Left ventricle myocardium superior (tissue), 1 donor: ENCODE measurements at places on chromosomes 11 and 22. TPM values are rescaled to one million over a fixed set of nuclear protein-coding genes. Genes with fewer than 3 reads are reported as not detected.

C1QTNF4 gene
- not detected for total RNA-seq

DCDC1 gene
- not detected for total RNA-seq

MYBPC3 gene
- total RNA-seq = 2,596 TPM

VPREB1 gene
- not detected for total RNA-seq

PLAAT5 gene
- 1.5 TPM for total RNA-seq

DNA sequence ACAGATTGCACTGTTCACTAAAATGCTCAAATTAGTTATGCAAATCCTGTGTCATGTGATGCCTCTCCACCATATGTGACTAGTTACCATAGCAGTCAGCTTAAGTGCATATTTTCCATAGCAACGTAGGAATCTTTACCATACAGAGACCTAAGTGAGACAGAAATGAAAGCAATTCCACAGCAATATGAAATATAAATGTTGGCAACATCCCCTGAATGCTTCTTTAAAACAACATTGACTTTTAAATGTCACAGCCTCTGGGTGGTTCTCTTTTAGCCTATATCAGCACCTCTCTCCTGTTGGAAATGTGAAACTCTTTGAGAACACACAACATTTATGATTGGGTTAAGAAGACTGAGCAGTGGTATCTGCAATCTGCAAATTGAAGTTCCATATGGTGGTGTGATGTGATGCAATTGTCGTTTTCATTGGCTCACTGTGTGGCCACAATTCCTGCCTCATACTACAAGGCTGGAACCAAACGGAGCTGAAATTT is 814.6 kb downstream of the DLG2 start:
- DNase-seq = no peak

DNA sequence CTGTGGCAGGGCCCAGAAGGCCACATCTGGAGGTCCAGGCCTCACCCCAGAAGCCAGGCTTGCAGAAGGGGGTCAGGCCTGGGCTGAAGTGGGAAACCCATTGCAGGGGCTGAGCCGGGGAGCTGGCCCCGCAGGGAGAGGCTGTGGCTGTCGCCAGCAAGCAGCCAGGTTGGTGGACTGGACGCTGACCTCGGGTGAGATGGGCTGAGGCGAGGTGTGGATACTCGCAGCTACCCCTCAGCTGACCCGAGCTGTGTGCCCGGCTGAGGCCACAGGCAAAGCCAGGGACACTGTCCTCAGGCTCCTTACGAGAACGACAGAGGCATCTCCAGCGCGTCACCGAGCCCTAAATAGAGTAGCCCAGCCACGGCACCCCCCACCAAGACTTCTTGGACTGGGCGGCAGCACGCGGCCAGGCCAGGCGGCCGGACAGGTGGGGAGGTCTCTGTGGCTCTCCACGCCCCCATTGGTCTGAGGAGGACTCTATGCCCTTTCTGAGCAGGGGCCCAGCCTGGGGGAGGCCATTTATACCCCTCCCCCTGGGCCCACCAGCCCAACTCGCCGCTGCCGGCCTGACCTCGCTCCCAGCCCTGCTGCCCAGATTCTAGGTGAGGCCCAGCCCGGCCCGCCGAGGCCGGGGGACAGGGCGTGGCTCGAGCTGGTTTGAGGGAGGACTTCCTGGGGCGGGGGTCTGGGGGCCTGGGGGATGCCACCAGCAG is at the start of gene TNNI2:
Gene TNNI2, plus strand, starts transcription at position 556 of the 719 bp plus-strand sequence. CDS start 716 bp downstream, outside the sequence.
- DNase-seq = peak; percentile 27

DNA sequence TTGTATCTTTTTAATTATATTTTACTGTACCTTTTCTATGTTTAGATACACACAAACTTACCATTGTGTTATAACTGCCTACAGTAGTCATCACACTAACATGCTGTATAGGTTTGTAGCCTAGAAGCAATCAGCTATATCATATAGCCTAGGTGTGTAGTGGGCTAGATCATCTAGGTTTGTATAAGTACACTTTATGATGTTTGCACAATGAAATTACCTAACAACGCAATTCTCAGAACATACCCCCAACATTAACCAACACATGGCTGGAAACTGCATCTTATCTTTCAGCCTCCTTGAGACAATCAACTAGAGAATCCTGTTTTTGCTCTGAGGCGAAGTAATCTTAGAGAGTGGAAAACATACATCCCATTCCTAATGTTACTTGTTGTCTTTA is 60.2 kb upstream of the MTMR2 start:
- DNase-seq = no peak

- no peak for DNase-seq
These were observed 75.7 kb upstream of the INCENP start for GRCh38 chr11:62048100-62048499.

DNA sequence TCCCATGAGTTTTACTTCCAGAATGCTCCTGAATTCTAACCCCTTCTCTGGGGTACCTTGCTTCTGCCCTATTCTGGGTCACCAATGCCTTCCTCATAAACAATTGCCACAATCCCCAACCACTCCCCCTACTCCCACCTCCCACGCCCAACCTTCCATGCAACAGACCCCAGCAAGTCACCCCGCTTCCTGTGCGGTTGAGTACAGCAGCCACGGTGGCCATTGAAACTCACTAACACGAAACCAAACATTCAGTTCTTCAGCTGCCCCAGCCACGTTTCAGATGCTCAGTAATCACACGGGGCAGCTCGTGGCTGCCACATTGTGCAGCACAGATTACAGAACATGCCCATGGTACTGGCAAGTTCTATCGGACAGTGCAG is 3.7 kb upstream of the BCR start:
- DNase-seq = no peak

DNA sequence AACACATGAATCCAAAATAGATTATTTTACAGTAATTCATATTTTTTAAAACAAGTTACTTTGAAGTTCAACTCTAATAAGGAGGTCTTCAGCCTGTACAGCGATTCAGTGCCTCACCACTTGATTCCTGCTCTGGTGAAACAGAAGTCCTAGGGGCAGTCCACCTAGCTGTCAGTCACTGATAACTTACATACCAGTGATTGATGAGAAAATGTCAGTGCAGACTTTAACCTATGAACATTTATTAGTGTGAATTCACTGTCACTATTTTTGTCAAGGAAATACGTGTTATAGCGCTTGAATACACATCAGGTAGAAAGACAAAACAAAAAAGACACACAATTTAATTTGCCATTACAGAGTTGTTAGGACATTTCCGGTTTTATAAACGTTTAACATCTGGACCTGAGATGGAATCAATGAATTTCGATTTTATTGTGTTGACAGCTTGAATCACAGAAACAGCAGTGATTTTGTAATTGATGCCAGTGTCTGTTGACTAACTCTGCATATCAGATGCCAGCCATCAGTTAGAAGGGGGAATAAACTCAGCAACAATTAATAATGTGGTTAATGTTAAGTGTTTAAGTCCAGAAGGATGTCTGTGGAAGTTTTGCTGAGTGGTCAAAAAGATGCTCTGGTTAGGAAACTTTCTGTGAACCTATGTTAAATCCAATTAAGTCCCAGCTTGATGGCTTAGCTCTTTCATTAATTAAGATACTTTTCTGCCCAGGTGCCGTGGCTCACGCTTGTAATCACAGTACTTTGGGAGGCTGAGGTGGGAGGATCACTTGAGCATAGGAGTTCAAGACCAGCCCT is 34.5 kb downstream of the ELF5 start:
- DNase-seq = no peak

DNA sequence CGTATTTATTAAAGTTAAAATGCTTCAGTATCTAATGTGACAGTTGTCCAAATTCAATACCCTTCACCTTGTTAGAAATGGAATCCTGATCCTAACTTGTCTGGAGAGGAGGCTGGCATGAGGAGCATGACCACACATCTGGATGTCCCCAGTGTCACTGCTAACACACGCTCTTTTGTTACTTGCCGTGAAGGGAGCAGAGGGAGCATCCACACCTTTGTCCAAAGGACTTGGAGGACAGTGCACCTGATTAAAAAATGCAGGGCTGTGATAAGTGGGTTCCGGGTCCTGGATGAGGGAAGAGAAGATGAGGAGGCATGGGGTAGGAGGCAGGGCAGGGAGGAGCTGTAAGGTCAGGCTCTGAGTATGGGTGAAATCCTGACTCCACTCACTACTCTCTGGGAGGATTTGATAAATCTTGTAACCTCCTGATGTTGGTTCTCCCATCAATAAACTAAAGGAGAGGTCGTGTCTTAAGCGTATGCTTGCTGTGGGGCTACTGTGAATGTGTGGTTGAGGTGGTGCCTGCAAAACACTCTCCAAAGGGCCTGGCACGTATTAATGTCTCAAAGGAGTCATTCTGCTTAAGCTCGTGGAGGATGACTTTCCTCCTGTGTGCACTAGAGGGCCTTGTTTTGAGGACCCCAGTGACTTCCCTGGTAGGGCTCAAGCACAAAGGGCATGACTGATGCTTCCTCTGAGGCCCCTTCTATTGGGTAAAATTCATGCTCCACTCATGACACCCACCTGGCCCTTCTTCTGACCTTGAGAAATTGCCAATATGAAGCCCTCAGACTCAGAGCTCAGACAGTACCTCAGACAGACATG is 16.8 kb upstream of the IGLL5 start:
- DNase-seq = no peak

- DNase-seq = no peak
These were observed 55.4 kb downstream of the PDE2A start for GRCh38 chr11:72618803-72619202.

GRCh38 chr22:23831261-23831660 is 7.5 kb downstream of the DERL3 start:
- no peak for DNase-seq

GRCh38 chr22:20866736-20867135 is 7.9 kb downstream of the SNAP29 start:
- no peak for DNase-seq

DNA sequence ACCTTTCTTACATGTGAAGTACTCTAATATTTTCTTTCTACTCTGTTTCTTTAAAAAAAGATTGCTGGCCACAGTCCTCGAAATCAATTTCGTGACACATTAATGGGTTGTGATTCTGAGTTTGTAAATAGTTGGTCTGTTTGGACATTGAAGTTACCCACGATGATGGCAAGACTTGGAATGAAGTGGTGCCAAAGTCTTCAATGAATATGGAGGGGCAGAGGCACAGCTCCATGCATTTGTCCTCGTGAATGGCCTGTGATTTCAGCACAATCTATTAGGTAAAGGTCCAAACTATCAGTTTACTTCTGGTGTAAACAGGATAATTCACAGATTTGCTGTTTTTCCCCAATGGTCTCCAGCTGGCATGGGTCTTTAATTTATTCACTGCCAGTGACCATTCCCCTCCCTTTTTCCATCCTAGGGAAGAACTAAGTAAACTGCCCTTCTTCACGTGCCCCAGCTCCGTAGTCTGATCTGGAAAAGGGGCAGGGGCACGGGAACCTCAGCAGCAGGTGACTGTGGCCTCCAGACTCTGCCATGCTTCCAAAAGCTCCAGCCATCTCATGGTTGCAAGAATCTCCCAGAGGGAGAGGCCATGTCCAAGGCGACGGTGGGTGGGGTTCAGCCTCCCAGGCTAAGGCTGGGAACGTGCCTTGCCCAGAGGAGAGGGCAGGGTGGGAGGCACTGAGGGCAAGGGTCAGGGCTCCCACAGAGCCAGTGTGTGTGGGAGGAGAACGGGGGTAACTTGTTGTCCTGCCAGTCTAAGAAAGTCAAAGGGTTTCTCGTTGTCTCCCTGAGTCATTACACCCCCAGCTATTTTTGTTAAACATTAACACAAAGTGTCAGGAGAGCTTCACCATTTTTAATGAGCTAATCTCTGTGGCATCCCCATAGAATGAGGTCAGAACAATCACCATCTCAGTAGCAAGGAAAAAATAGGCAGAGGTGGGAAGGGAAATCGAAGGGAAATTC is 16.9 kb upstream of the PEX26 start:
- DNase-seq = no peak

DNA sequence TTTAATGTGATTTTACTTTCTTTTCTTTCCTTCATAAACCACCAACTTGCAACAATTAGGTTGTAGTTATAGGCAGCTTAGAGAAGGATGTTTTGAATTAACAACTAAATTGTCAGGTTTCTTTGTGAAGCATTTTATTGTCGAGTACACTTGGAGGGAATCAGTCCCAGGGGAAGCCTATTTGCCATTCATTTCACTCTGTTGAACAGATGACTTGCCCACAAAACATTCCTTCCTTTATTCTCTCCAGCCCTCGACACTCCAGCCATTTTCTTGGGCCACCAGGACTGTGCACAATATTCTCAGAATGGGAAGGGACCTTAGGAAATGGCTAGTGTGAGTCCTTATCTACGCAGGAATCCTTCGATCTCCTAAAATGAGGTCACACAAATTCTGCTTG is 620.6 kb downstream of the SOX6 start:
- no peak for DNase-seq

DNA sequence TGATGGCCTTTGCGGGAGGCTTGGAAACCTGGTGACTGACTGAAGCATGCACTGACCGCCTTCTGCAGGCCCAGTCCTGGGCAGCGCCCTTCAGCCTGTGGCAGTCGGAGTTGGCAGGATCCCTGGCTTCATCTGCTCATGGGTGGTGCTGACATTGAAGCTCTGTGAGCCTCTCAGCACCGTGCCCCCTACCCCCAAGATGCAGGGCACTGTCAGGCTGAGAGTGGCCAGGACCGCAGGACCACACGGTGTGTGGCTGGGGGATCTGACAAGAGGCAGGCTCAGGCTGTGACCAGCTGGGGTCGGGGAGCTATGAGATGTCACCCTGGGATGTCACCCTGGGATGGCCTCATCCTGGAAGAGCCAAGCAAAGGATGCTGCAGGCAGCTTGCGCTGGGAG is 32.7 kb downstream of the TBC1D22A start:
- DNase-seq = no peak

DNA sequence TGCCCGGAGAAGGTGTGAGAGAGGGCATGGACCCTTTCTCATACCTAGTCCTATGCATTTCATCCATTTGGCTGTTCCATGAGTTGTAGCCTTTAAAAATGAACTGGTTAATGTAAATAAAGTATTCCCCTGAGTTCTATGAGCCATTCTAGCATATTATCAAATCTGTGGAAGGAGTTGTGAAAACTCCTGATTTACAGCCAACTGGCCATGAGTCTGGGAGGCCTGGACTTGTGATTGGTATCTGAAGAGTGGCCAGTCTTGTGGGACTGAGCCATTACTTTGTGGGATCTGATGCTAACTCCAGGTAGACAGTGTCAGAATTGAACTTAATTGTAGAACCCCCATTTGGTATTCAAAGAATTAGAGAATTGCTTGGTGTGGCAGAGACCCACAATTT is 48.4 kb downstream of the FAM118A start:
- DNase-seq = no peak

GRCh38 chr22:39351689-39352214 is 2.0 kb downstream of the SYNGR1 start:
- no peak for DNase-seq

DNA sequence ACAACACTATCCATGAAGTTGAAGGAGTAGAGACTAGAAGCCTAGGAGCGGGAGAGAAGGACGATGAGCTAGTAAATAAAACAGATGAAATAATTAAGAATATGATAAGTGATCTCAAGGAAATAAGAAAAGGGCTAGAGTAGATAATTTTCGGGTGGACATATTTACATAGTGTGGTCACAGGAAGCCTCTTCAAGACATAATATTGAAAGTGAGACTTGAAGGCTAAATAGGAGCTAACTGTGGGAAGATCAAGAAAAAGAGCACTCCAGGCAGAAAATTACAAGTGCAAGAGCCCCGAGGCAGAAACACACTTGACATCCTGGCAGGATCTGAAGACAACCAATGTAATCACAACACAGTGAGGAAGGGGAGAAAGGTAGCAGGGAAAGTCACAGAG is 11.9 kb upstream of the PPFIBP2 start:
- no peak for DNase-seq
